Activated CD4-positive, alpha-beta T cell treated with anti-CD3 and anti-CD28 coated beads for 36 hours (primary cell): ENCODE measurements at places on chromosomes 6 and 20. TPM values are rescaled to one million over a fixed set of nuclear protein-coding genes. Genes with fewer than 3 reads are reported as not detected.

MEI4 gene
- total RNA-seq, result not detected

DNA sequence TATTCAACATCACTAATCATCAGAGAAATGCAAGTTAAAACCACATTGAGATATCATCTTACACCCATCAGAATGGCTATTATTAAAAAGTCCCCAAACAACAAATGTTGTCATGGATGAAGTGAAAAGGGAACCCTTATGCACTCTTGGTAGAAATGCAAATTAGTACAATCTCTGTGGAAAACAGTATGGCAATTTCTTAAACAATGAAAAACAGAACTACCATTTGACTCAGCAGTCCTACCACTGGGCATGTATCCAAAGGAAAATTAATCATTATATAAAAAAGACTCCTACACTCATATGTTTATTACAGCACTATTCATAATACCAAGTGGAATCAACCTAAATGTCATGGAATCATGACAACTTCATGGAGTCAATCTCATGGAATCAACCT is 611.3 kb upstream of the GJE1 start:
- H3K36me3 ChIP-seq, result no peaks in the 10 kb centered on the region
- no peak for DNase-seq
- H3K27ac ChIP-seq, result no peak overlapping the region
- no peaks in the 10 kb centered on the region for H3K4me1 ChIP-seq

DNA sequence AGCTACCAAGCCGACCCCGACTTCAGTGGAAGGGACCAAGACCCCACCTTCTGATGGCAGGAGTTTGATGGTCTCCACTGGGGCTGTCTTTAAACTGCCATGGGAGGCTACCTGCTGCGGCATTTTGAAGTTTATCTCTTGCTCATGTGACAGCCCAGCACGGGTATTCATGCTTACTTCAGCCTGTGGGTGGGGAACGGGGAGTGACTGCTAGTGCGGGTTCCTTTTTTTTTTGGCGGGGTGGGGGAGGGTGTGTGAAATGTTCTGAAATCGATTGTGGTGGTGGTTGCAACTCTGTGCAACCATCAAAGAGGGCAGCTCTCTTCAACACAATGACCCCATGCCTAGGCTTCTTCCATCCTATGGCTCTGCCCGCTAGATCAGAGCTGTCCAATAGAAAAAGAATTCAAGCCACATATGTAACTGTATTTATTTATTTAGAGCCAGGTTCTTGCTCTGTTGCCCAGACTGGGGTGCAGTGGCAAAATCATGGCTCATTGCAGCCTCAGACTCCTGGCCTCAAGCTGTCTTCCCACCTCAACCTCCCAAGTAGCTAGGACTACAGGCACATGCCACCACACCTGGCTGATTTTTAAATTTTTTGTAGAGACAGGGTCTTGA is 53.7 kb downstream of the PPP1R16B start:
- H3K36me3 ChIP-seq, result peaks cover 20% of the 10 kb centered on the region
- H3K27ac ChIP-seq, result peak overlapping the region; percentile 34
- no peak overlapping the region for H3K4me3 ChIP-seq
- H3K4me1 ChIP-seq, result peaks cover 83% of the 10 kb centered on the region
- peak; percentile 60 for DNase-seq

DNA sequence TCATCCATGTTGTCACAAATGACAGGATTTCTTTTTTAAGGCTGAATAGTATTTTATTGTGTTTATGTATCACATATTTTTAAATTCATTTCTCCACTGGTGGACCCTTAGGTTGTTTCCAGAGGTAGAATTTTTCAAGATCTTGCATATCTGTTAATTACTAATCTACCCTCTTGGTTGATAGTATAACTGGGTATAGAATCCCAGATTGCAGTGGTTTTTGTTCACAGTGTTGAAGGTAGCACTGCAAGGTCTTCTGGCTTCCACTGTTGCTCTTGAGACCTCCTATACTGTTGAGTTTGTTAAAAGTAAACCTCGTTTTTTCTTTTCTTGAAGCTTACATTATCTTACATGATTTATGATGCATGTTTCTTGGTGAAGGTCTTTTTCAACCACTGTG is 22.9 kb downstream of the CDC5L start:
- H3K4me1 ChIP-seq, result peaks cover 49% of the 10 kb centered on the region
- no peak overlapping the region for H3K27ac ChIP-seq
- no peak overlapping the region for H3K4me3 ChIP-seq
- H3K36me3 ChIP-seq, result peaks cover 78% of the 10 kb centered on the region

DNA sequence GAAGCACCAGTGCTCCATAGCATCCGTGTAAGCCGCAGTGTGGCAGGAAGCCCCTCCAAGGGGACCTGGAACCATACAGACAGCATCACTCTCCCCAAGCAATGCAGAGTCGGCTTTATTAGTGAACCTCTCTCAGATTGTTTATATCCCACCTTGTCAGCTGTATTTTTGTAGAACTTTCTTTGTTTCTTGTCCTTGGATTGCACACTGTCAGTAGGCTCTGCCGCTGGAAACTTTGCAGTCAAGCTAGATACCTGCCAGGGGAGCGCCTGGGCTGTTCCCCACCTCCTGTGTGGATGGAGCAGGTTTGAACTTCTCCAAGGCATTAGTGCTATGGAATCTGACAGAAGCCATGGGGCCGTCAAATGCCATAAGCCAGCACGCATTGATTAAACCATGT is 18.6 kb upstream of the CLDN20 start:
- H3K36me3 ChIP-seq, result peaks cover 30% of the 10 kb centered on the region
- DNase-seq, result no peak
- H3K4me3 ChIP-seq, result no peak overlapping the region

DNA sequence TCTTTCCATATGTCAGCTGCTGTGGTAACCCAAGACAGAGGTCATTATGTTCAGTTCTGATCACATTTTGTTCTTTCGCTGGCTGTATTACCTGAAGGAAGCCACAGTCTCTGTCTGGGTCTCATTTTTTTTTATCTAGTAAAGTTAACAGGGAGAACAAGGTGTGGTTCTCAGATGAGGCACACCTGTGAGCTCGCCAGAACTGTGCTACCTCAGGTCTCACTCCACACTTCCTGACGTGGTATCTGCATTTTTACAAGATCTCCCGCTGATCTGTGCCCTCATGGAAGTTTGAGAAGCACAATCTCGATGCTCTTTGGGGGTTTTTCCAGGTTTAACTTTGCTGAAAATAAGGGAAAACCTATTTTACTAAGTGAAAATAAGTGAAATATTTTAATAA is 169.5 kb upstream of the CENPW start:
- no peak overlapping the region for H3K4me3 ChIP-seq
- no peak for DNase-seq
- no peaks in the 10 kb centered on the region for H3K27me3 ChIP-seq

GRCh38 chr6:147248859-147249258 is 44.6 kb downstream of the STXBP5 start:
- H3K4me3 ChIP-seq, result no peak overlapping the region
- H3K36me3 ChIP-seq, result peaks cover 49% of the 10 kb centered on the region
- no peaks in the 10 kb centered on the region for H3K27me3 ChIP-seq

DNA sequence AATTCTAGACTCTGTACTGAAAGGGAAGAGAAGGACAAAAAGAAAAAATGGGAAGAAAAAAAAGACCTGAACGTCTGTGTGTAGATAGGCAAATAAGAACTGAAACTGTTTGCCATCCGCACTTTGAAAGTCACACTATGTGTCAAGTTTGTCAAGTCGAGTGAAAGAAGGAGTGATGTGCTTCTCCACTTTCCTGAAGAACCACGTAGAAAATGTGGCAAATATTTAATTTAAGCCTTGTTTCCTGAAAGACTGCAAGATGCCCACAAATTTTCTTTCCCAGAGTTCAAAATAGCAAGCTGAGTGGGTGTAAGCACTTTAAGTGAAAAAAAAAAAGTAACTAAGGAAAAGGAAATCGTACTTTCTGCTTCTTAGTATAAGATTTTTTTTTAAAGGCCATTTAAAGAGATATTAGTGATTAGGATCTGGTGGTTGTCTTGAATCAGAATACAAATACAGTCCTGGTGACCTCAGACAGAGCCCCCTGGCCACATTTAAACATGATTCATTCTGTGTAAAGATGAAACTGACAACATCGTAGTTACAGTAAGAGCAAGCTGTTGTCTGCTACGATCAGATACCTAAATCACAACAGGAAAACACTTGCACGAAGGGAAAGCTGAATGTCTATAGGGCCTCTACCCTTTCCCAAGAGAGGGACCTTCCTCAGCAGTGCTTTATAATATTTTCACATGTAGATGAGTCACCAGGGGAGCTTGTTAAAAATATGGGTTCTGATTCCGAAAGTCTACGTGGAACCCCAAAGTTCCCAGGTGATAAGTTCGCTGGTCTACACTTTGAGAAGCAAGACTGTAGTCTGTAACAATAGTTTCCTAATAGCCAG is 102.3 kb downstream of the HIVEP2 start:
- peak overlapping the region; percentile 97 for H3K27ac ChIP-seq
- no peaks in the 10 kb centered on the region for H3K27me3 ChIP-seq
- DNase-seq, result peak; percentile 66
- peaks cover 89% of the 10 kb centered on the region for H3K4me1 ChIP-seq
- peaks cover 7% of the 10 kb centered on the region for H3K36me3 ChIP-seq
- H3K4me3 ChIP-seq, result peak overlapping the region; percentile 71

GRCh38 chr6:72721346-72721745 is 99.5 kb downstream of the KCNQ5 start:
- H3K36me3 ChIP-seq, result no peaks in the 10 kb centered on the region
- no peak for DNase-seq
- no peaks in the 10 kb centered on the region for H3K27me3 ChIP-seq
- H3K27ac ChIP-seq, result no peak overlapping the region

GRCh38 chr6:110705543-110705942 is 109.7 kb downstream of the CDK19 start:
- no peak for DNase-seq
- H3K27me3 ChIP-seq, result no peaks in the 10 kb centered on the region
- no peak overlapping the region for H3K27ac ChIP-seq
- no peaks in the 10 kb centered on the region for H3K4me1 ChIP-seq
- no peak overlapping the region for H3K4me3 ChIP-seq

DNA sequence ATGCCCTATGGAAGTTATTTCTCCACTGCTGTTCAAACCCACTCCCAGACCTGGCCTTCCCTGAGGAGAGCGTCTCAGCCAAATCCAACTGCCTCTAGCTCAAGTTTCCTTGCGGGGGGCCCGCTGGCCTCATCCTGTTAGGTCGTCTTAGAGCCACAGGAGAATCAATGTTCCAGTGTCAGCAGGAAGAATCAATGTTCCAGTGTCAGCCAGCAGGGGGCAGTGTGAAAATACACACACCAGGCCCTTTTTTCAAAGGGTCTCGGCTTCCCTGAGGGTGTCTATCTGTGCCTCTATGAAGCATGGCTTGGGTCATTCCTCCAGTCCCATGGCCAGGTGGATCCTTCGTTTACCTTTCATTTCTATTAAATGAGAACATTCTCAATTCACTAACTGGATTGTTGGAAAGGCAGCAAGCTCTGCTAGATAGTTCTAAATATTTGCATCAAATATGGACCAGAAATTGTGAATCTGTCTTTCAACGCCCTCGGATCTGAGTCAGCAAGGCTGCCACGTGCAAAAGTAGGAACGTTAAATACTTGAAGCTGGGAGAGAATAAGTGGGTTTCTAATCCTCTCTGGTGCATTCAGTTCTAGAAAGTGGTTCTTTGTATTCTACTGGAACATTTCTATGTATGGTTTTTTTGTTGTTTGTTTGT is 19.2 kb downstream of the PRND start:
- H3K36me3 ChIP-seq, result no peaks in the 10 kb centered on the region
- peaks cover 5% of the 10 kb centered on the region for H3K27me3 ChIP-seq
- H3K27ac ChIP-seq, result no peak overlapping the region
- peaks cover 3% of the 10 kb centered on the region for H3K4me1 ChIP-seq
